ENCODE measurements at places on chromosomes 7 and 10. TPM values are rescaled to one million over a fixed set of nuclear protein-coding genes. Genes with fewer than 3 reads are reported as not detected.

DNA sequence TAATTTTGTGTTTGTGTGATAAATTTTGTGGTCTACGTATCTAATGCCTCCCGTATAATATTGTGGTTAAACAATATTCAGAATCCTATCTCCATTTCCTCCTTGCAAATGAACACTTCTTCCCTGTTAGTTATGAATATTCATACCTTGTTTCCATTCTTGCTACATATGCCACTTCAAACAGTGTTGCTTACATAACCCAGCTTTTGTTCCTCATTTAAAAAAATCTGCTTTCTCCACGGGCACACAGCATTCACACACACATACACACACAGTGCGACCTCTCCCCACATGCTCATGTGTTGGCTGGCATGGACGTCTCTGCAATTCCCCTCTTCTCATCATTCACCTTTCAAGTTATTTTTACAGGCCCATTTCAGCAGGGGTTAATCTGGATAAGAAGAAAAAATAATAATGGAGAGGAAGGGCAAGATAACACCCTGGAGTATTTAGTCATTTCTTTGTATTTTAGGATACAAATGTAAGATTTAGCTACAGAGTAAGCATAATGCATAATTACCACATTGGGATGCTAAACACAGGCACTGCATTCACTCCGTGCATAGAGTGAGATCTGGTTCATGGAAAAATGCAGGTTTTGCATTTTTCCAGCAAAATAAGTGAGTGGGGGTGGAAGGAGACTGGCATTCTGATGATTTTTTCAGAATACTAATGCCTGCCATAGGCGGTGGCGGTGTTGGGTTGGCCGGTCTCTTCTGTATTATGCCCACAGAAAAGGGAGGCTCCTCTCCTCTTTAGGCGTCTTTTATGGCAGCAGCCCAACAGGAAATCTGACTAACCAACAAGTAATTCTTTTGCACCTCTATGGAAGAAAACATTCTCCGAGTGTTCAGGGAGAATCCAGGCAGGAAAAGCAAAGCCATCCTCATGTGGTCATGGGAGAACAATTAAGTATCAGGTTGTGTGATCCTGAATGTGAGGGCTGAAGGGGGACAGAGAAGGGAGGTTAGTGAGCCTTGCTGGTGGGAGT lies 31.7 kb upstream of the ELMO1 start:
- no peak for DNase-seq

The CTAGE4 gene
- total RNA-seq = 1.6 TPM

DNA sequence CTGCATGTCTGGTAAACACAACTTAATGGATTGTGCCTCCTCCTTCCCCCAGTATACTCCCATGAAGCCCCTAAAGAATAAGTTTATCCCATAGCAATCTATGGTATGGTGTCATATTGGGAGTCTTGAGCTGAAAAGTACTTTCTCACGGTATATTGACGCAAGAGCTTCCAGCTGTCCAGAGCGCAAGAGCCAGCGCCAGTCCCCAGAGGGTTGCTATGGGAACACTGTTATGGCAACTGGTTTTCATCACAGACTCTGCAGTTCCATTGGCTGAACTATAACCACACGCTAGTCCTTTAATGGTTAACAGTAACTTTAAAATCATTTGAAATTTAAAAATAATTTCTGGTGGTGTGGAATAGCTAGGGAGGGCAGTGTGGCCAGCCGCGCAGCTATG lies 46.9 kb downstream of the PRPF18 start:
- DNase-seq = no peak

GRCh38 chr10:114513381-114513792 lies 109.1 kb upstream of the AFAP1L2 start:
- DNase-seq = no peak

The ZWINT gene
- 0.78 TPM for total RNA-seq

DNA sequence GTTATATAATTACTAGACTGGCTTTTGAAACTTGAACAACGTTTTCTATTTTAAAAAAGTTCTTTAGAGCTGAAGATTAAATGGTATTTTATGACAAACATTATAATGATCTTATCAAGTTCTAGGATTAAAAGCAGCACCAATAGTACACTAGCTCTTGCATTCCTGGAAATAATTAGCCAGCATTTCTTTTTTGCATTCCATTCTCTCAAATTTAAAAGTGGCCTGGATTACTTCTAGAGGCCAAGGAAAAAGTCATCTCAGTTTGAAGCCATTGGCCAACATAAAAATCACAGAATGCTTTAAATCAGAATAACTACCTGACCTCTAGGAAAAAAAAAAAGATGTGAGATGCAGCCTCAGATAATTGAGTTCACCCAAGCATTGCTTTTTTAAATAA lies 1326.4 kb upstream of the SORCS1 start:
- DNase-seq = no peak

All from thoracic aorta (tissue), 2 donors.